Posterior cingulate gyrus (tissue), 11 donors: ENCODE measurements at places on chromosomes 11 and 22.
A peak's percentile ranks its signal among the peaks of the same experiment; 100 is the strongest.

- no peak for DNase-seq
Measured at GRCh38 chr11:116329354-116330090, 443.3 kb downstream of the BUD13 start.

- no peak for DNase-seq
Measured at GRCh38 chr11:67671211-67671520, 3.3 kb downstream of the ALDH3B2 start.

- no peak for DNase-seq
Measured at GRCh38 chr11:92035488-92035887, 189.1 kb upstream of the FAT3 start.

GRCh38 chr22:19291218-19291579, 320 bp downstream of the CLTCL1 start:
- DNase-seq, result no peak

- no peak for DNase-seq
Measured at GRCh38 chr11:22163394-22163797, 29.5 kb upstream of the ANO5 start.

- DNase-seq, result no peak
Measured at GRCh38 chr22:38413085-38414008, 41.7 kb downstream of the KCNJ4 start.

GRCh38 chr22:50139843-50140415, 30.6 kb upstream of the PANX2 start:
- no peak for DNase-seq

- DNase-seq, result no peak
Measured at GRCh38 chr11:60130496-60130895, 42.0 kb downstream of the MS4A2 start.

- no peak for DNase-seq
Measured at GRCh38 chr11:16169956-16170847, 186.1 kb downstream of the SOX6 start.

- DNase-seq, result no peak
Measured at GRCh38 chr22:38569181-38569971, 607 bp downstream of the DMC1 start.

DNA sequence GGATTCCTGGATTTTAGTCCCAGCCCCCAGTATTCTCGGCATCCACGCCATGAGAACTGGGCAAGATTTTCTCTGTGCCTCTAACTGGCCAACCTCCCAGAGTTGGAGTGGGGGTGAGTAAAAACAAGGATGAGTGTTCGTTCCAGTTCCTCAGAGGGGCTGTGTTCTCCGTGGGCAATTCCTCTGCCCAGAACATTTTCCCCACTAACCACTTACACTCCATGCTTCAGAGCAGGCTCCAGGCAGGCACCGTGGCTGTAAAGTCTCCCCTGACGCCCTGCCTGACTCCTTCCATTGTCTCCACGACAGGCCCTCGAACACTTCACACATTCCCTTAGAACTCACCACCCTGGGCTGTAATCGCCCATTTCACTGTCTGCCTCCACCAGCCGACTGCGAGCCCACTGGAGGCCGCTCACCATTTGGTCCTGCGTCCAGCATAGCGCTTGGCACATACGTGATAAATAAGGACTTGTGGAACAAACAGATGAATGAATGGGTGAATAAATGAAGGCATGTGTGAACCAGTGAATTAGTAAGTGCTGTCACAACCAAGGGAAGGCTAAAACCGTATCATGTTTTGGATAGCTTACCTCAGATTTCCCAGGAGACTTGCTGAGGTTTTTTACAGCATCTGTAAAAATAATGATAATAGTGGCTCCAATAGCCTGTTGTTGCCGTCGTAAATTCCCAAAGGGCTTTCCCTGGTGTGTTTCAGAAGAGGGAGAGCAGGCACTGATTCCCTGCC, 6.1 kb downstream of the APLNR start:
- DNase-seq, result peak; percentile 15

DNA sequence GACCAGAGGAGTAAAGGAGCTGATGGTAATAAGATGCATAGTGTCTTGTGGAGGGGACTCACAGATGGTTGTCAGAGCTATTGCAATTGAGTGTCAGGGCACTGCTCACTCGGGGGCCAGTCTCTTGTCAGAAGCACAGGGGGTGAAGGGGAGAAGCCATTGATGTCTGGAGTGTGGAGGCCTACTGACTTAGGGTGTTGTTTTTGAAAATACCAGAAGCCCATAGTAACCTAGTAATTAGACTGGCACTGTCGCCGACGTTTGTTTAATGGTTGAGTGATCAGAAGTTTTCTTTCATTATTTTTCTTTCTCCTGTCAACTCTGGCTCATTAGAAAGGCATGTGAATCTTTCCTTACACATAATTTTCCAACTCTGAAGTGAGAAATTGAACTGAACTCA, 151.6 kb upstream of the TENM4 start:
- DNase-seq, result no peak

GRCh38 chr11:31060880-31061279, 308.7 kb downstream of the DCDC1 start:
- no peak for DNase-seq

GRCh38 chr22:33538277-33538885, 381.9 kb downstream of the LARGE1 start:
- DNase-seq, result no peak

DNA sequence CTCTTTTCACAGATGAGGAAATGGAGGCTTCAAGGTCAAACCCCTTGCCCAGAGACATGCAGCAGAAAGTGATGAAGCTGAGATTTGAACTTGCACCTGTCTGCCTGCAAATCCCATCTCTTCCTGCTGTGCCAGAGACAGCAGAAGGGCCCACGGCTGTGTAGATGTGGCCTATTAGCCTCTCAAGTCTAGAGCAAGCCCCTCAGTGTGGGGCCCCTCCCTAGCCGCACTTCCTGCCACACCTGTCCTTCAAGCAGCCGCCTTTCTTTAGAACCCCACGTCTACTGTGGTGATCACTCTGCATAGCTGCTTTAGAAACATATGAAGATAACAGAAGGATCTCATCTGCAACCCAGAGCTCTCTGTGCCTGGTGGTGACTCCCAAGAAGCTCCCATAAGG, 41.2 kb upstream of the JAM3 start:
- DNase-seq, result no peak

- DNase-seq, result no peak
Measured at GRCh38 chr22:50262460-50262911, 1.0 kb upstream of the MAPK12 start.

GRCh38 chr11:106398502-106399075, 321.1 kb downstream of the AASDHPPT start:
- DNase-seq, result no peak

GRCh38 chr11:37002831-37003230, 404.8 kb upstream of the RAG2 start:
- DNase-seq, result no peak

DNA sequence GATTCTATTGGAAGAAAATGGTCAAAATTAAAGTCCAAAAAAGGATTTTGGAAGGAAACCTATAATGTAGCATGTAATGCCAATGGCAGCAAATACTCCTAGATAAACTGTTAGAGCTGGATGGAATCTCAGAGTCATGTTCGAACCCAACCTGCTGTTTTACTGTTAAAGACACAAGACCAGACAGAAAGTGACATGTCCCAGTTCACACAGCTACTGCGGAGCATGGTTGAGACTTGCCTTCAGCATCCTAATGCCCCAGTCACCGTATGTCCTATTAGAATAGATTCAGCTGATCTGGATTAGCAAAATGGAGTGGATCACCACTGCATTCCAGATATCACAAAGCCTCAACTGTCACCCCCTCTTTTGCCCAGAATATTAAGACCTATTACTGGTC, 14.9 kb downstream of the PISD start:
- no peak for DNase-seq
